Stimulated activated CD4-positive, alpha-beta T cell treated with anti-CD3 and anti-CD28 coated beads, Interleukin-2, amount 100 ng/mL, for 4 hours (primary cell): ENCODE measurements at places on chromosomes 1 and 21.

GRCh38 chr1:200038325-200038980, 10.9 kb downstream of the NR5A2 start:
- DNase-seq: no peak

GRCh38 chr1:246454655-246455054, 52.4 kb downstream of the SMYD3 start:
- no peak for DNase-seq

GRCh38 chr1:12598974-12599373, 19.0 kb downstream of the DHRS3 start:
- DNase-seq: no peak

DNA sequence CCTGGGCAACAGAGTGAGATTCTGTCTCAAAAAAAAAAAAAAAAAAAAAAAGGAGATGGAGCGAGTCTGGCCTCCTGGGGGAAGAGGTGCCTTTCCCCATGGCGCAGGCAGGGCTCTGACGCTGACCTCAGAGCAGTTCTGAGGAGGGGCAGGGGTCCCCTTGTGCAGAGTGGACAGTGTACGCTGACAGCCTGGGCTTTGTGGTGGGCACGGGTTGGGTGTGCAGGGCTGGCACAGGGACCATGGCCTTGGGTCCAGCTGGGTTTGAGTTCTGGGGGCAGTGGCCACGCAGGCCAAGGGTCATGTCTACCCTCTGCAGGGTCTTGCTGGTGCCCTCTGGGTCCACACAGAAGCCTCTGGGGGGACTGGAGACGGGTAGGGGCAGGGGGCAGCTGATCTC, 260.1 kb upstream of the C1orf174 start:
- DNase-seq: no peak

GRCh38 chr1:24992761-24993211, 62.7 kb upstream of the RUNX3 start:
- no peak for DNase-seq

DNA sequence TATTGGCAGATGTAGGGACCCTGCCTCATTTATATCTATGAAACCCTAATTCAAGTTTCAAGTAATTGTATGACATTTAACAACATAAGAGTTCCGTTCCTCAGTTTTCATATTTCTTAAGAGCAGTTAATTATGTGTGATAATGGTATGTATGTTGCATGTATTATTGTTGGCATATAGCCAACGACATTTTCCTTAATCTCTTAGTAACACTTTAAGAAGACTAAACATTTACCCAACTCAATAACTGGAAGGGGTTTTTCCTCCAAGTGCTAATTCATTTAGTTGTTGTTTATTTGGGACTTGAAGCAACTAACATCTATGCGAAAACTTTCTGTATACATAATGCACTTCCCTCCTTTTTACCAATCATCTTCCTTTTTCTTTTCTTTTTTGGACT, 1.5 kb upstream of the RALGPS2 start:
- no peak for DNase-seq

DNA sequence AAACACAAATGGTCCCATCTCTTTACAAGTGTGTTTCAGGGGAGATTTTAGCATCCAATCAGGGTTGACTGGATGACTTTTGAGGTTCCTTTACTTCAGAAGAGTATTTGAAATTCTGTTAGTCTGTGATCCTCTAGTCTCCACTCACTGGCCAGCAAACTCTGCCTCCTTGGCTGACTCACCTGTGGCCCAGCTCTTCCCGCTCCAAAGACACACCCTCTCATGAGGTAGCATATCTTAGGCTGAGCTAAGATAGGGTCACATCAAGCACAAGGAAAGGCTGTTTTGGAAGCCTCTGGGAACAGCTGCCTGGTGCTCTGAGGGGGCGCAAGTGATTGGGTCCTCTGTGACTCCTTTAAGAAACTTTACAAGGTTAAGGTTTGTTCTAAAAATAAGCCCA, 102.3 kb upstream of the FGGY start:
- no peak for DNase-seq

GRCh38 chr1:16279186-16279585, 42.2 kb upstream of the CPLANE2 start:
- no peak for DNase-seq

DNA sequence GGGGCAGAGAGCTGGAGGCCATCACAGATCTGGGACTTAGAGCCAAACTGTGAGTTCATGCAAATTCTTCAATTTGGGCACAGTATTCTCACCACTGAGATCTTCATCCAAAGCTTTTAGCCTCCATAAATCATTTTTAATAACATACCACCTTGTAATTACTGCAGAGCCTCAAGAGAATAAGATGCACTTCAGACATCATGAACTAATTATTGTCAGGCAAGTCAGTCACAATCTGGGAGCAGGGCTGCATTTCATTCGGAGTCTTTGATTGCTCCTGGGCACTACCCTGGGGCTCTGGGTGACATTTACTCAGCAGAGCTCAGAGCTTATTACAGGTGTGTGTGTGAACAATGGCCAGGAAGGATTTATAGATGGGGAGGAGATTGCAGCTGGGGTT, 623.7 kb downstream of the PTPRU start:
- DNase-seq: no peak

- DNase-seq: no peak
These were observed 3.8 kb downstream of the TRPM2 start for GRCh38 chr21:44357064-44357837.

DNA sequence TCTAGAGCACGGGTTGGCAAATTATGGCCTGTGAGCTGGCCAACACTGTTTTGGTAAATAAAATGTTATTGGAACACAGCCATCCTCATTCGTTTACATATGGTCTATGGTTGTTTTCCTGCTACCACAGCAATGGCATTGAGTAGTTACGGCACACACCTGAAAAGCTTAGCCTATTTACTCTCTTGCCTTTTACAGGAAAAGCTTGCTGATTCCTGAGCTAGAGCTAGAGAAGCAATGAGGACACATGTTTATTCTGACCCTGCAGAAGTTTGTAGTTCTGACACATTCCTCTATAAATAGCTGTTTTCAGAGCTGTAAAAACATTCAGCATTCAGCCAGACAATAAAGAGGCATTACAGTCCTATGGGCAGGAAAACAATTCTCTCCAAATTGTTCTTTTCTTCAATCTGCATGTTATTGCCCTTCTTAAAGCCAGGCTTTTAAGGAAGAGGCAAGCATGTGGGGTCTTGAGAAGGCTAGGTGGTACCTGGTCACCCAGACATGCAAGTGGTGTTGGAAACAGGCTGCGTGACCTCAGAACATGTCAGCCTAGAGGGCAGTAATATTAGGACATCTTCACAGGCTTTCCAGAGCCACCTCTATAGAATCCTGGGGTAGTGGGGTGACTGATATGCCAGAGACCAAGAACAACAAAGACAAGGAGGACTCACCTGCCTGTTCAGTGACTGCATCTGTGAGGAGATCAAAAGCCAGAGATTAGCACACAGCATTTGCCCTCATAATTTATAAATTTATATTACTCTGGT, 1.6 kb downstream of the FCRL2 start:
- DNase-seq: no peak

GRCh38 chr21:26846036-26846931, 1.1 kb upstream of the ADAMTS1 start:
- no peak for DNase-seq

- DNase-seq: no peak
These were observed 118.5 kb downstream of the ITSN1 start for GRCh38 chr21:33760641-33761440.

GRCh38 chr1:53619367-53620060, 119.5 kb downstream of the GLIS1 start:
- DNase-seq: no peak

- no peak for DNase-seq
These were observed 130.2 kb downstream of the TPR start for GRCh38 chr1:186244825-186245224.

- DNase-seq: no peak
These were observed 5.5 kb upstream of the SNX27 start for GRCh38 chr1:151606384-151606783.
